ENCODE measurements at places on chromosomes 6 and 20.

DNA sequence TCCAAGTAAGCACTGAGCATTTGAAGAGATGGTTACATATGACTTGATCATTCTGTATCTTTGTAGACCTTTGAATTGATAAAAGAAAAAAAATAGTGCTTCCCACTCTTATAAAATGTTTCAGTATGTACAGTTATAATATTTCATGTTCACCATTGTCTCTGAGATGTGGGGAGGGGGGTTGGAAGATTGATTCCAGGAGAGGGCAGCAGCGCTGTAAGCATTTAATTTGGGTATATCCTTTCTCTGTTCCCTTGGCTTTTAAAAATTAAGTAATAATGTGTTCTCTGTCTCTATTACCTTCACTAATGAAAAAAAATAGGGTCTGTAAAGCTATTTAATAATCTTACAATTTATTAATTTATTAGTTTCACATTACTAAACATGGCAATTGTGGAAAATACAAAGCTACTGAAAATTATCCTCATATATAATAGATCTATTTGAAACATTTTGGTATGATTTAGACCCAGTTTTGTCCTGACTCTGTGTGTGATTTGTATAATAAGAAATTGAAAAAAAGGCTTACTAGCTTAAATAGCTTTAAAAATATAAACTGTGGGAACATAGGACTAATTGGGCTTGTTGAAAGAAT lies 341.2 kb downstream of the CDKAL1 start:
- DNase-seq, result peak; percentile 39

DNA sequence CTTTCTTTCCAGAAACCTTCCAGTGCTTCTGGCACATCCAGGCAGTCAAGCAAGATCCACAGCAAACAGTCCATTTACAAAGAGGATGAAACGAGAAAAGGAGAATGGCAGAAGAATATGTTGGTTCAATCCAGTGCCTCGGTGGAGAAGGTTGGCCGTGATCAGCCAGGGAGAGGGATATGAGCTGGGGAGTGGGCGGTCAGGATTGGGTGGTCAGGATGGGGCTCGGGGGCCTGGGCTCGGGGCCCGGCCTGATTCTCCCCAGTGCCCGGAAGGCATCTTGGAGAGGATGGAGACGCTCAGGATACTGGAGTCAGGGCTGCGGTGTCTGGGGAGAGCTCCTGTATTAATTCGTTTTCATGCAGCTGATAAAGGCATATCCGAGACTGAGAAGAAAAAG lies 61.3 kb downstream of the EFCAB8 start:
- no peak for DNase-seq

GRCh38 chr6:159023893-159024292 lies 20.9 kb downstream of the TAGAP start:
- DNase-seq, result no peak

DNA sequence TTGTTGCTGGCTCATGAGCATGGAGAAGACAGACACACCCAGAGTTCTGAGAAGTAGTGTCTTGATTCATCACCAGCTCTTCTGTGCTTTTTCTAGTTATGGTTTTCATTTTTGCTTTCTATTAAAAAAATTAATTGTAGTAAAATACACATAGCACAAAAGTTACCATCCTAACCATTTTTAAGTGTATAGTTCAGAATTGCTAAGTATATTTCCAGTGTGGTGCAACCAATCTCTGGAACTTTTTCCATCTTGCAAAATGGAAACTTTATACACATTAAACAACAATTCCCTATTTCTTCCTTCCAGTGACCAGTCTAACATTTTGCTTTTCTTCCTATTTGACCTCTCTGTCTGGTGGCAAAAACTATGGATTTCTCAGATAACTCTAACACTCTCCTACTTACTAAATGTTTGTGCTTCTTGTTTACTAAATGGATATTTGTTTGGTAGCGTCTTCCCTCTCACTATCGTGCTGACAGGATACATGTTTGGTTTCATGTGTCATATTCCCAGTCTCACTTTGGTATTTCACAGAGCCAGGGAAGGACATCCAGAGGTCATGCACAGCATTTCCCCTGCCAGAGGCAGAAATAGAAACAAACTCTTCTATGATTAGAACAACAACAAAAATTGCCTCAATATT lies 40.6 kb downstream of the TXLNB start:
- no peak for DNase-seq

DNA sequence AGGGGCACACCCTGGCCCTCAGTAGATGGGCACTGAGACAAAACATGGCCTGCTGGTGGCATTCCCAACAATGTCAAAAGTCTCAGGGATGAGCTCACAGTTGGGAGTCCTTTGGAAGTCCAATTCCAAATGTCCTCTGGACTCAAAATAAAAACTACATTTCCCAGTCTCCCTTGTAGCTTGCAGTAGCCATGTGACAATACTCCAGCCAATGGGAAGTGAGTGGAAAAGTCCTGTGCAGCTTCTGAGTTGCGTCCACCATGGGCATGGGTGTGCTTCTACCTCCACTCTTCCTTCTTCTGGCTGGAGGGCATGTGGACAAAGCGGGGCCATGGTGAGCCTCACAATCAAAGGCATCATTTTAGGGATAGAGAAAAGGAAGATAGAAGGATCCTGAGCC lies 5.8 kb upstream of the ADAM33 start:
- no peak for DNase-seq

GRCh38 chr6:29502181-29502580 lies 14.4 kb upstream of the MAS1L start:
- no peak for DNase-seq

GRCh38 chr6:68675548-68675947 lies 40.5 kb downstream of the ADGRB3 start:
- DNase-seq, result no peak
